Activated naive CD4-positive, alpha-beta T cell treated with anti-CD3 and anti-CD28 coated beads, Interleukin-2, amount 50 U/mL, for 72 hours (primary cell): ENCODE measurements at places on chromosomes 6 and 20. TPM values are rescaled to one million over a fixed set of nuclear protein-coding genes. Genes with fewer than 3 reads are reported as not detected.

The ANGPT4 gene
- total RNA-seq = not detected

The NHSL1 gene
- 0.68 TPM for total RNA-seq

- DNase-seq = no peak
Measured at GRCh38 chr20:40521962-40522361, 167.1 kb downstream of the MAFB start.

- DNase-seq = no peak
Measured at GRCh38 chr20:47352332-47353238, 3.9 kb downstream of the ZMYND8 start.

- DNase-seq = no peak
Measured at GRCh38 chr6:72739368-72739779, 117.5 kb downstream of the KCNQ5 start.

- no peak for DNase-seq
Measured at GRCh38 chr6:28757429-28758045, 166.2 kb downstream of the TRIM27 start.

The SPDEF gene
- 0.80 TPM for total RNA-seq

The HTR1B gene
- total RNA-seq = not detected

GRCh38 chr6:11805259-11806053 lies 26.9 kb upstream of the ADTRP start:
- no peak for DNase-seq
